GM23248 (cell line): ENCODE measurements at places on chromosomes 12 and 14.

DNA sequence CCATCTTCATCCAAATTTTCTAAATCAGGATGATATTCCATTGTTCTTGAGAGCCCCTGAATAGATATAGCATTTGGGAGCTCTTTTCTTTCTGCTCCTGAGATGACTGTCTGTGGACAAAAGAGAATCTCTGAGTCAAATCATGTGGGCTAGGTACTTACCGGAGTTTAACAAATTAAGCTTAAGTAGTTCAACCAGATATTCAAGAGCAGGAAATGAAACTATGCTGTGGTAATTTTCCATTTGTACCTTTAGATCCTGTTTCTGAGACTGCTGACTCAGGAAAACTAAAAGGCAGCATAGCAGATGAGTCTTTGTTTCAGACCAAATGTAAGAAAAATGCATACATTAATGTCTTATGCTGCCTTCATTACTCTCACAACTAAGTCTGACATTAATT lies at the start of gene CLEC7A:
Gene CLEC7A, minus strand, starts transcription at position 158 of the 400 bp plus-strand sequence. Its CDS starts 117 bp downstream, at position 41.
- DNase-seq: no peak

- no peak for DNase-seq
Measured at GRCh38 chr12:56994231-56994746, 12.1 kb downstream of the ZBTB39 start.

GRCh38 chr12:114747012-114747858 lies 63.3 kb upstream of the TBX3 start:
- DNase-seq: no peak

DNA sequence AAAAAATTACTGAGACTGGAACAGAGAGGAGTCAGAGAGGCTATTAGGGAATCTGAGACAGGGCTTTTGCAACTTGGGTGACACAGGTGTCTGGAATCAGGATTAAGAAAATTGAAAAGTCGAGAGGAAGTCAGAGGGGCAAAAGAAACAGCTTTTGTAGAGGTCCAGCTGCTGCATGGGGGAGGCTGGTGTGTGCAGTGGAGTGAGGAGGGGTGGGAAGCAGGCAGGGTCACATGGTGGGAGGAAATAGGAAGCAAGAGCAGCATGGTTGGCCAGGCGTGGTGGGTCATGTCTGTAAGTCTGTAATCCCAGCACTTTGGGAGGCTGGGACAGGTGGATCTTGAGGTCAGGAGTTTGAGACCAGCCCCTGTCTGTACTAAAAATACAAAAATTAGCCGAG lies 69.7 kb upstream of the VRK1 start:
- DNase-seq: no peak
